ENCODE measurements at places on chromosomes 13 and 19.

DNA sequence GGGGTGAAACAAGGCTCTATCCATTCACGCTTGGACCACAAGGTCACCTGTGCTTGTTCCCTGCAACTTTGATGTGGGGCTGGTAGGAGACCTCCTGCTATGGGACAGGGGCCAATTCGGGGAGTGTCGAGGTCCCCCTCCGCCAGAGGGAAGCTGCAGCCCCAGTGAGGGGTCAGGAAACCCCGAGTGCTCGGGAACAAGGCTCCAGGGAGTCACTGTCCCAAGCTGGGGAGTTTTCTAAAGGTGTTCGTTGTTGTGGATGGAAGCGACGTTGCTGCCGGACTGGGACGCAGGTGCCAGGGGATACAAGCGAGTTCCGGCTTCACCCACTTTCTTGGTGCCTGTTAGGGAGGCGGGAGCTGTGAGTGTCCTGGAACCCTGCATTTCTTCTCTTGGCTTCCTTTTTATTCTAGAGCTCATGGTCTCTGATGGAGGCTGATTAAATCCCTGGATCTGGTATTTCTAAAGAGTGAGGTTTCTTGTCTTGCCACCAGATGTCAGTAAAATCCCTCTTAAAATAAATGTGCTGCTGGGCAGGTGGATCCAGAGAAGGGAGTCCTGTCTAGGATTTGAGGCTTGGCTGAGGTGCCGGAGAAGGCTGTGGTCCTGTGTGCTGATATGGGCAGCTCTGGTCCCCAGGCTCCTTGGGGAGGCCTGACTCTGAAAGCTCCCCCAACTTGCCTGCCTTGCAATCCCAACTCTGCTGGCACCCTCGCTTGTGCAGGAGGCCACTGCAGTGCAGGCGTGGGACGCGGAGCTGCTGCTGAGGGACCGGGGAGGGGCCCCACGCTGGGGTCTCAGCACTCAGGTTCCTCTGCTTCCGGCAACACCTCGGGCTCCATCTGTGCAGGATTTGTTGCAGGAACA is 153.9 kb downstream of the TEX29 start:
- DNase-seq, result no peak

DNA sequence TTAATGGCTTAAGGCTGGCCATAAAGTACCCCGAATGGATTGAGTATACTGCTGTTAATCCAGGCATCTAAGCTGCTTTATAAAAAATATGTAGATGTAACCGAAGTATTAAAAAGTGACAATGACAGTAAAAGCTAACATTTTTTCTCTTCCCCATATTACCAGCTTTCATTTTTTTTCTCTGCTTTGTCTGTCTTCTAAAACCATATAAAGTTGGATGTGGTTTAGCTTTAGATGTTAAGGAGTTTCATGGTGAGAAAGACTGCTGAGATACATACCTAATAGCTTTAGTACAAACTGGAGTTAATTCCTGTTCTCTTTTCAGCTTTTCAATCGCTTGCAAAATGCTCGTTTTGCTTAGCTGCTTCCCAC is 838 bp downstream of the AKAP11 start:
- no peak for DNase-seq

GRCh38 chr19:6041071-6041470 is 63.1 kb upstream of the RANBP3 start:
- DNase-seq, result no peak

GRCh38 chr13:27627380-27627779 is 5.7 kb downstream of the POLR1D start:
- DNase-seq, result no peak

DNA sequence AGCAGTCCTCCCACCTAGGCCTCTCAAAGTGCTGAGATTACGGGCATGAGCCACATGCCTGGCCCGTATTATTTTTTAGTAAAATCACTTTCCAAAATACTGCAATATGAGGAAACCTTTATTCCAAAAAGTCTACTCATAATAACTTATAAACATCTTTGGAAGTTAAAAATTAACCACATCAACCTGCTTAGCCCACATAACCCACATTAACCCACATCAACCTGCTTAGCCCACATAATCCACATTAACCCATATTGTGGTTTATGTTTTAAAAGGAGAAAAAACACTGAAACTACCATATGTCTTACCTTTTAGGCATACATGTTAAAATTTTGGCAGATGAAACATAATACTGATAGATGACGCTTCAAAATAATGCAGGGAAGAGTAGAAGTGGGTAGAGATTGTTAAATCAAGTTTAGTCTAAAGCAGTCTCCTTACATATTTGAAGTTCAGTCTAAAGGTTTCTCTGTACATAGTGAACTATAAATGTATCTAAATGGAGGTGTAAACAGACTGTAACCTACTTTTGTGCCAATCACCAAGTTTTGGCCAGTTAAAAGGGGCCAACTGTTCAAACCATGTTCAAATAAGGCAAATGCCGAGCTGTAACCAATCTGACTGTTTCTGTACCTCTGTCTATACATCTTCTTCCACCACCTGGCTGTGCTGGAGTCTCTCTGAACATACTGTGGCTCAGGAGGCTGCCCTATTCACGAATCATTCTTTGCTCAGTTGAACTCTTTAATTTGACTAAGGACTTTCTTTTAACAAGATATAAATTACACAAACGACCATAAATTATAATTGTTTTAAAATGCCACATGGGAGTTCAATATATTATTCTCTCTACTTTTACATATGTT is 14.5 kb downstream of the KPNA3 start:
- no peak for DNase-seq

DNA sequence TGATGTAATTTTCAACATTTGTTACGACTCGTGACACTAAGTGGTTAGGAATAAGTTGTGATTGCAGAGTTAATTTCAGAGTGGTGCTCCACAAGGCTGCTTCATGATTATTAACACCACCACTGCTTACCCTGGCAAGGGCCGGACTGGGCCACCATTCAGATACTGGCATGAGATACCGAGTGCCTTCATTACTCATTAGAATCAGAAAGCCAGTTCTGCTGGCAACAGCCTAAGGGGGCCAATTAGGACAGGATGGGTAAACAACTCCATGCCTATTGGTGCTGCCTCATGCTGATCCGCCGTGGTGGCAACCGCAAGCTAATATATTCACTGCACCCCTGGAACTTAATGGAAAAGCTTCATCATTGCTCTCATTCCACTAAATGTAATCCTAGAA is 575.1 kb downstream of the EFNB2 start:
- DNase-seq, result no peak

GRCh38 chr19:32662186-32662585 is 12.8 kb downstream of the ANKRD27 start:
- no peak for DNase-seq

- DNase-seq, result no peak
These were observed 899.5 kb upstream of the SLC10A2 start for GRCh38 chr13:103965506-103966243.

GRCh38 chr19:49949742-49950589 is 11.0 kb downstream of the SIGLEC11 start:
- no peak for DNase-seq

DNA sequence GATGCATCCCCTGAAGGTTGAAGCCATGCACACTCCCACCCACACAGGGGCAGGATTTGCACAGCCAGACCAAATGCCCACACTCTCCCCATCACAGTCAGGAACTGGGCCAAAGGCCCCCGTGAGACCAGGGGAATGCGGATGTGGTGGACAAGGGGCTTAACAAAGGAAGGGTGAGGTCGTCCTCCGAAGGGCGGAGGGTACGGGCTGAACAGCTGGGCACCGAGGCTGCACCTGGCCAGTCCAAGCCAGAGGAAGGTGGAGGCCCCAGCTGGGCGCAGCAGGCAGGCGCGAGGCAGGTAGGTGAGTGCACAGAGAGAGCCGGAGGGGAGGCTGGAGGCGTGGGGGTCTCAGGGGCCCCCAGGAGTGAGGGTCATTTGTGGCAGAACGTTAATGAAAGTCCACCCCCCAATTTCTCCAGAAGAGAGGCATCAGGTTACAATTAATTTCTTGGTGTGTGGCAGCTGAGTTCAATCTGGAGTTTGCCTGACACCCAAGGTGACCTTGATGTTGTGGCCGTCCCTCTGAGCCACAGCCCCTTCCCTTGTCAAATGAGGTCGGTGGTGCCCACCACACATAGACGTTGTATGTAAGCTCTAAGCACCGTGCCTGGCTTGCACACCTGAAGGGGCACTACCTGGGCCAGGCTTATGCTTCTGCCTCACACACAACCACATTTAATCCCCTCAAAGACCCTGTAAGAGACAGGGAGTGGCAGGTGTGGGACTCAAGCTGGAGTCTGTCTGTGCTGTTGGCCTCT is 2.9 kb downstream of the KLK15 start:
- DNase-seq, result no peak

DNA sequence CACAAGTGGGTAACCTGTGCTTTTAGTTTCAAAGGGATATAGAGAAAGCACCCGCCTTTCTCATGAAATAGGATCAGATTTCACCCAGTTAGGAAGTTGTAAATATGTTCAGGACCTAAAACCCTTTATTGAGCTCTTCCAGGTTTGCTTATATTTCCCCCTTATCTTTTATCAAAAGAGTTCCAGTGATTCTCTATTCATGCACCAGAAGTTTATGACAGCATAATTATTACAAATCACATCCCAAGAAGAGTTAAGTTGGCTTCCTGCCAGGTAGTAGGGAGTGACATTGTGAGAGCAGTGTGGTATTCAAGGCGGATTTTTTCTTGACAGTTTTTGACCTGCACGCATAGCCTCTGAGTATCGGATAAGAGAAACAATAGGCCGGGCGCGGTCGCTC is 190.3 kb downstream of the STK24 start:
- no peak for DNase-seq

DNA sequence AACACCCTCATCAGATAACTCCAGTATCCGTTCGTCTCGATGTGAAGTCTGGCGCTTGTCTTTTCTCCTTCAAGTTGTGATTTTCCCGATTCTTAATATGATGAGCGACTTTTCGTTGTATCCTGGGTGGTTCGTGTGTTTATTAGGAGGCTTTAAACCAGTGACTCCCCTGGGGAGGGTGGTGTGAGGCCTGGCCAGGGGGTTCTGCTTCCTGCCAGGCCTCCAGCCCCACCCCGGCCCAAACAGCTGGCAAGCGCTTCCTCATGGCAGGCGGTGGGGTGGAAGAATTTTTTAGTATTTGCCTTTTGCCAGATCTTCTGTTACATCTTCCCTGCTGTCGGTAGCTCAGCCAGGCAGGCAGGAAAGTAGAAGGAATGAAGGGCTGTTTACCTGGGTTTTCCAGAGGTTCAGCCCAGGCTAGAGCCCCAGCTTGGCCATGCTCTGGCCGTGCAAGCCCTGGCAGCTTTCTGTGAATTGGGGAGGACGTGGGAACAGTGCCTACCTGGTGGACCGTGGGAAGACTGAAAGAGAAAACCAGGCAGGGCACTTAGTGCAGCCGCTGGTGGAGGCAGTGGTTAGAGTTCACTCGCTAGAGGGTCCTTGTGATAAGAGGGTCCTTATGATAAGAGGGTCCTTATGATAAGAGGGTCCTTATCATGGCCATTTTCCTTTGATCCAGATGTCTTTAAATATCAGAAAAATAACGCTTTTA is 37.7 kb upstream of the DCUN1D2 start:
- no peak for DNase-seq

DNA sequence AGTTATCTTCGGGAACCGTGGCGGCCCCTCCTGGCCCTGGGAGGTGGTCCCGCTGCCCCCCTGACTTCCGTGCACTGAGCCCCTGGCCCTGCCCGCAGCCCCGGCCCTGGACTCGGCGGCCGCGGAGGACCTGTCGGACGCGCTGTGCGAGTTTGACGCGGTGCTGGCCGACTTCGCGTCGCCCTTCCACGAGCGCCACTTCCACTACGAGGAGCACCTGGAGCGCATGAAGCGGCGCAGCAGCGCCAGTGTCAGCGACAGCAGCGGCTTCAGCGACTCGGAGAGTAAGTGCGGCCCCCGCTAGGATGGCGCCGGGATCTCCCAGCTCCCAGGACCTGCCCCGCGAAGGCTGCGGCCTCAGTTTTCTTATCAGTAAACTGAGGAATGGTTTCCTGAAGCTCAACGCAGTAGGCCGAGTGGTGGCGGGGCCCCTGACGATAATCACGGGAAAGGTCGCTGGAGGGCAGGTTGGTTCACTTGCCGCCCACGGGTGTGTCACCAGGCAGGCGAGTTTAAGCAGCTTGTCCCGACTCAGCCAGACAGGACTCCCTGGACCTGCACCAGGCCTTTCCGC is 924 bp downstream of the RGCC start:
- DNase-seq, result peak; percentile 32

GRCh38 chr19:15248648-15249527 is 16.6 kb upstream of the EPHX3 start:
- DNase-seq, result no peak

Data from stimulated activated CD4-positive, alpha-beta T cell treated with anti-CD3 and anti-CD28 coated beads, Interleukin-1b, Interleukin-23, amount 100 ng/mL, for 1 hour (primary cell).